Hepatocyte (in vitro differentiated cells): ENCODE measurements at places on chromosomes 6 and 20.

- no peak for DNase-seq
Observed at GRCh38 chr6:170111816-170112582, 178.9 kb downstream of the DLL1 start.

DNA sequence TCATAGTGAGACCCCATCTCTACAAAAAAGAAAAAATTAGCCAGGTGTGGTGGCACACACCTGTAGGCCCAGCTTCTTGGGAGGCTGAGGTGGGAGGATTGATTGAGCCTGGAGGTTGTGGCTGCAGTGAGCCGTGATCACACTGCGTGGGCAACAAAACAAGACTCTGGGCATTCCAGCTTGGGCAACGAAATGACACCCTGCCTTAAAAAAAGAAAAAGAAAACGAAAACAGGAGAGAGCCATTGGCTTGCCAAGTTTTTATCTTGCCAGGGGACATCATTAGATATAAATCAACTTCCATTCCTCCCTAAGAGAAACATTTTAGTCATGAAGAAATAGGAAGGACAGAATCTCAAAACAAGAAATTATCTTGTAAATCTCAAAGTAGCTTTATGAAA is 109.5 kb downstream of the MAP3K7 start:
- no peak for DNase-seq

DNA sequence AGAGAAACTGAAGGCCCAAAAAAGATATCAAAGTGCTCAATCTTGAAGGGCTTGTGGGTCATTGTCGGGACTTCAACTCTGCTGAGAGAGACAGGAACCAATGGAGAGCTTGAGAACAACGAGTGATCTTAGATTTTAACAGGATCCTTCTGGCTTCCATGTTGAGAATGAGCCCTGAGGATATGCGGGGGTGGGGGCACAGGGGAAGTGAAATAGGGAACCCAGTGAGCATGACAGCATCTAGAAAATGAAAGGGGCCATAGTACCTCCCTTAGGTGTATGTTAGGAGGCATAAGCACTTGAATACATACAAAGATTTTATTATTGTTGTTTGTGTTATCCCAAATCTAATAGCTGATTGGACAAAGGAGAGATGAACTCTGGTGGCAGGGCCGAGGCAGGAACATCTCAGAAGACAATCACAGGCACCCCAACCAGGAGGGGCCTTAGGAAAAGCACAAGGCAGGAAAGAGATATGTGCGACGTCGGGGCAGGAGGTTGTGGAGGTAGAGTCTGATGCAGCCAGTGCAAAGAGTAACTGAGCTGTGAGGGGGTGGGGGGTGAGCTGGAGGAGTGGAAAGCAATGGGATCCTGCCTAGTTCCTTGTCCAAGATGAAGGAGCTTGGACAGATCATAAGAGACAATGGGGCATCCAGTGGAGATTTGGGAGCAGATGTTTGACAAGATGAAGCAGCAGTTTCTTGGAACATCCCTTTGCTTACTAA is 10.4 kb downstream of the TGM6 start:
- DNase-seq: no peak

GRCh38 chr6:151561238-151561637 is 67.4 kb downstream of the CCDC170 start:
- no peak for DNase-seq

- no peak for DNase-seq
Observed at GRCh38 chr6:24902782-24903181, 33.0 kb downstream of the RIPOR2 start.

DNA sequence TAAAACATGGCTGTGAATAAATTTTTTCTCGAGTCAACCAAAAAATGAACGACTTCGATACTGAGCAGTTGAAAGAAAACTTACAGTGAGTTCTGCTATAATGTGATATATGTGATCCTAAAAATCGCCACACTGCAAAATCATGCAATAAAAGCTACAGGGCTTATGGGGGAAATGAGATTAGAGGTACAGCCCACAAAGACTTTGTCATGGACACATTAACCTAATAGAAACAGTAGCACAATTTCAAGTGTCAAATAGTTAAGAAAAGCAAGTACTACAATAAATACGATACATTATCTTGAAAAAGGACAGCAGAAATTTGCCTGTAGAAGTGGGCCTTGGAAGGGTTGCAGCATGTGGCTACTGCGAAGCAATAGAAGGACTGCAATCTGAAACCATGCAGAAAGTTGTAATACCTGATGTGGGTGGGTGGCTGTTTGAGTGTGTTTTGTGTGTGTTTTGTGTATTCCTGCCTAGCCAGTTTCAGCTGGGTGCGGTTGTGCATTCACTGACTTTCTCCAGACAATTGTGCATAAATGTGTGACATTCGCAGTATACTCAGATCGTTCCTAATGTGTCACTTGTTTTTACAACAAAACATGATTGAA is 79.1 kb downstream of the RPP40 start:
- no peak for DNase-seq

- DNase-seq: no peak
Observed at GRCh38 chr20:38617830-38618196, 16.2 kb downstream of the ARHGAP40 start.

- DNase-seq: peak; percentile 76
Observed at GRCh38 chr6:139135578-139136545, 982 bp downstream of the HECA start.

DNA sequence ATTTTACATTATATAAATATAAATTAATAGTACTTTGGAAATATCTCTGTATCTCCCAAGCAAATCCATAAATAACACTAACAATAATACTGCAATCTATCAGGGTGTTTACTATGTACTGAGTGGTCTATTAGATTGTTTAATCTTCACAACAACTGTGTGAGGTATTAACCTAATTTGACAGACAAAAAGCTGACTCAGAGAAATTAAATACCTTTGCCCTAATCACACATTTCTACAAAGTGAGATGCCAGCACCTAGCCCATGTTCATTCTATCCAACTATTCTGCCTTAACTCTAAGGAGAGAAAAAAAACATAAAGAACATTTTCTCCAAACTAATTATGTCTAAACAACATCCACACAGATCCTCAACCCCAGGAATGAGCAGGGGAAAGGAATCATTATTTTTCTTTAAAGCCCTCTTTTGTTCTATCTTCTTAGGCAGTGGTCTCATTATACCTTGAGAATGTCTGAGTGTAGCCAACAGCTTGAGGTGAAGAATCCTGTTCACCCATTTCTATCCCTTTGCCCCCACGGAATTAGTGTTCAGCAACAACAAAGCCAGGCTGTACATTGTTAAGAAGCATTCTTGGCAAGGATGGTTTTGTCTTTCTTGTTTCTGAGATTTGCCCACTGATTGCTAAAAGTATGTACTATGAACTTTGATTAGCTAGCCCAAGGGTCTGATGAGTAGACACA is 42.7 kb downstream of the PRL start:
- no peak for DNase-seq

- DNase-seq: peak; percentile 91
Observed at GRCh38 chr20:50172347-50173013, 18.1 kb upstream of the CEBPB start.

- no peak for DNase-seq
Observed at GRCh38 chr6:111478064-111478476, 4.9 kb downstream of the REV3L start.
